ENCODE measurements at places on chromosomes 13 and 19.

- DNase-seq: no peak
These were observed 285.8 kb downstream of the MYO16 start for GRCh38 chr13:108915095-108915633.

- DNase-seq: no peak
These were observed 3.6 kb downstream of the PSMC4 start for GRCh38 chr19:39974377-39975155.

DNA sequence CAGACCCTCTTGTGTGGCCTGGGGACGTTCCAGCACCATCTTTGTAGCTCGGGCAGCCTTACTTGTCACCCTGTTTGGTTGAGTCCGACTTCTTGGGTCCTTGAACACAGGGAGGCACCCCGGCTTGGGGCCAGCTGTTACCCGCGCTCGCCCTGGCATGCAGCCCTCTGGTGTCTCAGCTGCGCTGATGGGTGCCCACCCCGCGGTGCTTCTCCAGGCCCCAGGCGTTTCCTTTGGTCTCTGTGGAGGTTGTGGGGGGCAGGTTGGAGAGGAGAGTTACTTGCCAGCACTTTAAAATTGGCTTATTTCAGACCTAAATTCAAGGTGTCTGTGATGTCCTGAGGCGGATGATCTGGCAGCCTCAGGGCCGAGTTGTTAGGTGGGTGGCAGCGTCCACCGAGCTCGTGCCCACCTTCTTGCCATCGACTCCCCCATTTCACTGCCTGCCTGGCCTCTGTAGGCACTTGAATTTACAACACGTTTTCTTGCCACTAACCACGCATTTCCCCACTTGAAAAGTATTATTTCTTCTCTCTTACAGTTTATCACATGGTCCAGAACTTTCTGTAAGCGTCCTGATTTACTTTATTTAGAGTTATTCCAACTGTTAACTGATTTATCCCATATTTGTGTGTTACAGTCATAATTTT, 16.9 kb downstream of the UBAC2 start:
- peak; percentile 40 for DNase-seq

DNA sequence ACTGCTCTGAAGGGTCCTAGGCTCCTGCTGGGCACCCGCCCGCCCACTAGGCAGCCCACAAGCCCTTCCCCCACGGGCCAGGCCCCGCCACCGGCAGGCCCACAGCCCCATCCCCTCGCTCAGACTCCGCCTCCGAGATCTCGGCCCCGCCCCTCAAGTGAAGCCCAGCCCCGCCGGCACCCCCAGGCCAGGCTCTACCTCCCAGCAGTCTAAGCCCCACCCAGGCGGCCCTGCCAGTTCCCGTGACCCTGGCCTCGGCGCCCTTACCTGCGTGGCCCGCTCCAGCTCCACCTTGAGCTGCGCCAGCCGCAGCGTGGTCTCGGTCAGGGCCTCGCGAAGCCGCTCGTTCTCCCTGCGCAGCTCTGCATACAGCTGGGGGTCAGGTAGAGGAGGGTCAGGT, 16.3 kb downstream of the EPS8L1 start:
- no peak for DNase-seq

DNA sequence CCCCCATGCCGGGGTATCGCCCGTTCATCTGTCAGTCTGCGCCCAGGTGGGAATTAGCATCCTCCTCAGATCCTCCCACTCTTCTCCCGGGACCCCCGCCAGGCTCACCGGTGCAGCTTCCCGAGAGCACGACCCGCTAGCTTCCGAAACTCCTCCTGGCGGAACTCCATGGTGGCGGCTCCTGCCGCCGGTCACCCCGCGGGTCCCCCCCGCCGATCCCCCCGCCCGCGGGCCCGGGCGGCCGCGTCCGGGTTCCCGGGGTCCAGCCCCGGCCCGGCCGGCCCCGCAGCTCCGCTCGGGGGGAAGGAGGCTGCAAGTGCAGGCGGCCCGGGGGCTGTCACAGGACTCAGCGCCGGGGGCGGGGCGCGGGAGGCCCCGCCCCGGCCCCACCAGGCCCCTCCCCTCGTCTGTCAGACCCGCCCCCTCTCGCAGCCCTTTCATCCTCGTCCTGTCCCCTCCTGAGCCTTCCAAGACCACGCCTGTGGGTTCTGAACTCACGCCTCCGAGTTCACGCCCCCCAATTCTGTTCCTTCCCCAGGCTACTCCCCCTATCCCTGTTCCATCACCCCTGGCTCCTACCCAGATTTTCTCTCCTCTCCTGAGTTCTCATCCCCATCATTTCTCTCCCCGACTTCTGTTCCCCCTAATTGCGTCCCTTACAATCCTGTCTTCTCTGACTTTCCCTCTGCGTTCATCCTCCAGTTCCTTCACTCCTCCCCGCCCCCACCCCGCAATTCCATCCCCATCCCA, at the start of gene SLC17A7:
Gene SLC17A7, minus strand, starts transcription at position 318 of the 750 bp plus-strand sequence. Its CDS starts 148 bp downstream, at position 170.
- peak; percentile 65 for DNase-seq

- DNase-seq: no peak
These were observed 121.8 kb downstream of the RGCC start for GRCh38 chr13:41579168-41579567.

DNA sequence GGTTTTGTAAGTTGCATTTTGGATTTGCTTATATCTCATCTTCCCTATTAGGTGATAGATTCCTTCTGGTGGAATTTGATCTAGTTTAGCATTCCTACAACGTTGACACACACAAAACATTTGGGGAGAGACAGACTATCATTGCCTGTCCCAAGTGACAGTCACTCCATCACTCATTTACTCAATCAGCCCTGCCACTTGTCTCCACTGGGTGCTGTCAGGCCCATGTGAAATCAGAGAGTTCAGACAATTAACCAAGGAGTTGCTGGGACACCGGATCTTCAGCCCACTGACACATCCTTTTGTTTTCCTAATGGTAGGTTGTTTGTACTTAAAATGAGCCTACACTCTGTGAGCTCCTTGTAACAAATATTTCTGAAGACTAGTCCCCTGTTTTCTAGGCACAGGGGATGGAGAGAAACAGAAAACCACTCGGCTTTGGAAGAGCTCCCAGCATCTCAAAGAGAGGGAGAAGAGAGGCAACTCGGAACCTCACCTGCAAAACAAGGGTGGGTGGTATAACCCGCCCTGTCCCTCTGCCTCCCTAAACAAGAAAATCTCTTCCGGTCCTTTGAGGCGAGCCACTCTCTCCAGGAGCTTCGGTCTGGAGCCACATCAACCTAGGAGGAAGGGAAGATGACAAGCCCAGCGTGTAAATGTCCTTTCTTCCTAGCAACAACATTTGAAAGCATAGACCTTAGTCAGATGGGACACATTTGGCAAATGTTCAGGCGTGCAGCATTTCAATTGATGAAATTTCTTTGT, 440.9 kb upstream of the KLF12 start:
- no peak for DNase-seq

GRCh38 chr13:94641409-94641941, 39.8 kb downstream of the GPR180 start:
- DNase-seq: no peak

Measured in activated CD4-positive, alpha-beta T cell treated with anti-CD3 and anti-CD28 coated beads for 48 hours (primary cell).